Cerebellar nuclear complex (tissue), 1 donor: ENCODE measurements at places on chromosomes 3 and 15.
A peak's percentile ranks its signal among the peaks of the same experiment; 100 is the strongest.

DNA sequence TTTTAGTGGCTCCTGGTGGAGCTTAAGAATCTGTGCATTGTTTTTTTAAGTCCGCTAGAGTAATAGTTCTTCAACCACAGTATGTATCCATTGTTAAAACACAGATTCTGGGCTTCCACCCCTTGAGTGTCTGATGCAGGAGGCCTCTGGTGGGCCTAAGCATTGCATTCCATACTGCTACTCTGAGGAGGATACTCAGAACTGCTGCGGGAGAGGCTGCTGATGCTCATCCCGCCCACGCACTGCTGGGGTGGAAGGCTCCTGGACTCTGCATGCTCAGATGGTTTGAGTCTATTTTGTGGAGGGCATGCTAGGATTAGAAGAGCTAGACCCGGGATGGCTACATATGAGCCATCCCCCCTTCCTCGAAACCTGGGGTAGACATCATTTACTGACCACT, 74.4 kb downstream of the THSD4 start:
- DNase-seq: no peak

GRCh38 chr3:194748225-194748624, 62.5 kb downstream of the FAM43A start:
- no peak for DNase-seq

DNA sequence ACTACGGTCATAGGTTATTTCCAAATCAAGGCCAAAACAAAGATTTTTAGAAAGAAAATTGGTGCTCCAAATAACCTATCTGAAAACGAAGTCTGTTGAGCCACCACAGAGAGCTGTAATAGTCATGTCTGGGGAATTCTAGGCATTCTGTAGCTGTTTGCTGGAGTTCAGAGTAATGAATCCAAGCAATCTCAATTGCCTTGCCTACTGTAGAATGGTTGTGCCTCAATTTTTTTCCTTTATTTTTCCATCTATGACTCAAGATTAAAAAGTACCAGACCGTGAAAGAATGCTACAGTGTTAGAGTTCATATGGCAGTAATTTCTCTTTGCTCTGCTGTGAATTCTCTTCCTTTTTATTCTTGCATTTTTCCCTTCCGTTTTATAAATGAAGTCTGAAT, 1007.2 kb upstream of the ALCAM start:
- DNase-seq: no peak

DNA sequence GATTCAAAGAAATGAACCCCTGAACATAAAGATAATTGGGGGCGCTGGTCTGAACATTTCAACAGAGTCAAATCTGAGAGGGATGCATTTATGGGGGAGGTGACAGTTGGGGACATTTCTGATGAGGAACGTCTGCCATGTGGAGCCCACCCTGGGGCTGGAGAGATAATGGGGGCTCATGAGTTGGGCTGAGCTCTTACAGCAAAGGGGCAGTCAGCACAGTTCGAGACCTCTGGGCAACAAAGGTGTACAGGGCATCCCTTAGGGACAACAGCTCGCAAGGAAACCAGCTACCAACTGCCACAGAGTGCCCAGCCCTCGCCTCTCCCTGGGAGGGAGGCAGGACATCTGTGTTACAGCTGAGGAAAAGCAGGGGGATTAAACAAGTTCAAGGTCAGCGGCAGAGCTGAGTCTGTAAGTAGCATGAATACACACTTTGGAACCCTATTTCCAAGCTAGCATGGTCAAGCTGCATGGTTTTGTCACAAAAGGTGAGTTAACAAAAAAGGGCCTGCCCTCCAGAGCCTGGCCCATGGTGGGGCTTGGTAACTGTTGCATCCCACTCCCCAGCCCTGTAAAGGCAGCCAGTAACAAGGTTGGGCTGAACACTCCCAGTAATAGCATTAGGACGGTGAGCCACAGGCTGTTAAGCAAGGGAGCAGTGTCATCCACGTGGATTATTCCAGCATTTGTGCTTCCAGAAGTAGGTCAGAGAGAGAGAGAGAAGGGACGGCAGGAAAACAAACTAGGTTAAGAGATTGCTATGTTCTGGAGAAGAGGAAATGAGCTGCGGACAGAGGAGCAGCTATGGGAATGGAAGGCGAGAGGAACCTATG, 4.3 kb downstream of the GNB5 start:
- peak; percentile 58 for DNase-seq

GRCh38 chr3:158098309-158098639, 7.9 kb downstream of the SHOX2 start:
- DNase-seq: no peak

DNA sequence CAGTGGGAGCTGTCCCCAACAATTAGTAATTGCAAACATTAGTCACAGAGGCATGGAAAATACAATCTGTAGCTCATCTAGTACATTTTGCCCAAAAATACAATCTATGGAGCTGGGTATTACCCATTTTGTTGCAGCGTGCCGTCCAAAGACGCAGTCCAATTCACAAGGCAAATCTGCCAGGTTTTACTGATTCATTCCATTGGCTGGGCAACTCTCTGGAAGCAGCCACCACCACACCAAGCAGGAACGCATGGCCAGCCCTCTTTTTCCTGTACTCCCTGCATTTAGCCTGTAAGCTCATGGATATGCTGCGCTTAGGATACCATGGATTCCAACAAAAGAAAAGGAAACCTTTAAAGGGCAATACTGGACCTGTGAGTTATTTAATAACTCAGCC, 60.5 kb upstream of the ARRDC4 start:
- DNase-seq: no peak

DNA sequence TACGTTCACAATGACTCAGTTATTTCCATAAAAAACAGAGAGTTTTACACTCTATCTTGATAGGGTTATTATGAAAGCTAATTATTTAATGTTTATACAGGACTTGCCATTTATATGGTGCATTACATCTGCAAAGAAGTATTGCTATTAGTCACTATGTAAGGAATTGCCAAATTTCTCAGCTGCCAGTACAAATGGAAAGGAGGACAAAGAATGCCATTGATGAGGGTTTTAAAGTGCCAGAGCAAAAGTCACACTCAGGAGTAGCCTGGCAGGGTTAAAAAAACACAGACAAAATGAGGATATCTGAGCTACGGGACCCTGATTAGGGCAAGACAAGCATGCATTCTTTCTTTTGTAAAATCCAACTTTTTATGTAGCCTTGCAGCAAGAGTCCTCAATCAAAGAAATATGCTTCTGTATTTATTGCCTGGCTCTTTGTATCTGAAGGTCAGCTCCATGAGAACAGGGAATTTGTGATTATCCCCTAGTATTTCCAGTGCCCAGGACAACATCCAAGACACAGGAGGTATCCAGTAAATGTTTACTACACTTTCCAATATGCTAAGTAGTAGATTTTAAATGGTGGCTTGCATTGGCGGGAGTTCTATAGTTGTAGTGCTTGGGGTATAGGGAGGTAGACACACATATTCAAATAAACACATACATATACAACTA, 1013.6 kb downstream of the ROBO1 start:
- no peak for DNase-seq

DNA sequence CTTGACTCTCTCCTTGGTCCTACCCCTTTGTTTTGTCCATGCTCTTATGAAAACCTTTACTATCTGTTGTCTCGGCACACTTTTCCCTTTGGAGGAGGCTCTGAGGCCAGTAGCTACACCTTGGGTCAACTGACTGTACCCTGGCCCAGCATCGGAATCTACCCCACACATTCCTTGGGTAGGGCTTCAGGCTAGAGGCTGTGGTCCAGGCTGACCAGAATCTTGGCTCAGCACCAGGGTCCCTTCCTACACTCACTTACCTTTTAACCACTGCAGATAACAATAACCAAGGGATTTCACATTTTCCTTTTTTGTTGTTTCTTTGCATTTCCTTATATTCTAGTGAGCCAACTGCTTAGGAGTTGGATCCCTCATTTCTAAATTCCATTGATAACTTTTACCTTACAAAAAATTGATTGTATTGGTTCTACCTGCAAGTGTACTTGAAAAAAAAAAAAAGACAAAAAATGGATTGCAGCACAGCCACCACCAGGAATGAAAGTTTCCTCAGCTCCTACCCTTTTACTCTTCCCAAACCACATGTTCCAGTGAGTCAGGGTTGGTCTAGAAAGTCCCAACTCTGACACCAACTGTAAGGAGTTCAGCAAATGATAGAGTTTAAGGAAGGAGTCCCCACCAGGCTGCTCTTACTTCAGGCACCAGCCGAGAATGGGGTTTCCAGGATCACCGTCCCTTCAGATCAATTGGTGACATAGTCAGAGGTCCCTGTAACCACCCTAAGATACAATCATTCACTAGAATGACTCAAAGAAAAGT, 95.6 kb downstream of the FBLN2 start:
- DNase-seq: no peak

GRCh38 chr3:128176276-128176833, 23.1 kb downstream of the EEFSEC start:
- no peak for DNase-seq

- no peak for DNase-seq
Observed at GRCh38 chr15:80199366-80199765, 46.6 kb downstream of the FAH start.

GRCh38 chr3:142941373-142942123, 21.9 kb downstream of the PAQR9 start:
- no peak for DNase-seq

DNA sequence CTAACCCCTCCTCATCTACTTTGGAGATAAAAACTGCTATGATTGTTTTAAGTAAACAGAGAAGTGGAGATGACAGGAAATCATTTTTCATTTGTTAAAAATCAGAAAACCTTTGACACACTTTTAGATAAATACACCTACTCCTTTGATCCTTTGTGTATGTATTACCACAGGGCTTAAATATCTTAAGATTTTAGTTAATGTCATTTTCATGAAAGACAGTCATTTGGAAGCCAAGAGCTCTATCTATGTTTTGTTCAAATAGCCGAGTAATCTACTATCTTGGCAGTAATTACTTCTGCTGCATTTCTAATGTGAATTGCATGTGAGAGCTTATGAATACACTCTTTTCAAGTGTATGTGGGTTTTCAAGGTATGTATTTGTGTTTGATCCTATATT, 2.0 kb downstream of the ARPP21 start:
- DNase-seq: no peak

GRCh38 chr15:43218908-43219706, 1.7 kb downstream of the EPB42 start:
- DNase-seq: no peak

DNA sequence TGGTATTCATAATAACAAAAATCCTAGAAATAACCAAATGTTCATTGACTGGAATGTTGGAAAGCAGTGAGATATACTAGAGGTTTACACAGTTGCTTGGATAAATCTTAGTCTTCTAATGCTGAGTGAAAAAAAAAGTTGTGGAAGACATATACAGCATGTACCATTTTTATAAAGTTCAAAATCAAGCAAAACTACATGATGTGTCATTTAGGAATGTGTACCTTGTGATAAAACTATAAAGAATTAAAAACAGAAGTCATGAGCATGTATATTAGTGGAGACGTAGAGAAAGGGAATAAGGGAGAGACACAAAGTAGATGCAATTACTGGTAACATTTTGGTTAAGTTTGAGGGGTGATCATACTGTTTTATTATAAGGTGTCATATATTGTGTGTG, 45.2 kb downstream of the FBXL2 start:
- DNase-seq: no peak

GRCh38 chr3:140523600-140523999, 154.3 kb upstream of the TRIM42 start:
- DNase-seq: no peak

DNA sequence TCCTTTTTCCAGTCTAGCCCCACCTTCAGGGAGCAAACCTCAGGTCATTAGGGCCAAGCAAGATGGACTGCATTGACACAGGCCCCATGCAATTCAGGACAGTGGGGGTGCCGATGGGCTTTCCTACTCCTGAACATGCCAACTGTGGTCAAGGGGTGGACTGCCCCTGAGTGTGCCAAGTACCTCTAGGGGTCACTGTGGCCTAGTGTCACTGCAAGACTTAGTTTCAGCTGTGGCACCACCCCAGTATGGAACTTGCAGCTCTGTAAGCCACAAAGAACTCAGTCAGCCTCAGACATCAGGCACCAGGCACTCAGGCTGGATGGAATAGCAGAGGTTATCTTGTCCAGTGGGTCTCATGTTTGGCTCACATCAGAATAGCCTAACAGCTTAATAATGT, 32.3 kb downstream of the EXOG start:
- DNase-seq: no peak

DNA sequence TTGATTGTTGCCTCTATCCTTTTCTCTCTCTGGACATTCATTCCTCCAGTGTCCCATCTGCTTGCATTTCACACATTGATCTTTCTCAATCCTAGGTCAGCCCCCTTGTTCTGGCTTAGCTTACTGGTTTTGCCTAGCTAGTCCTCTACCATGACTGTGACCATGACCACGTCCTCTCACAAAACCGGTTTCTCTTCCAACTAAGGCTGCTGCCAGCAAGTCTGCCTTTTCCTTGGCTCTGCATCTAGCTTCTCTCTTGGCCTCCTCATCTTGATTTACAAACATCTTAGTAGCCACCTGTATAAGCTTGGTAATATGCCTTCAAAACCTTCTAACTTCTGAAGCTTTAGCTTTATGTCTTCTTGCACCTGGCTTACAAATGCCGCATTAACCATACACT, 167.2 kb downstream of the STXBP5L start:
- no peak for DNase-seq

- no peak for DNase-seq
Observed at GRCh38 chr3:194395212-194395611, 3.9 kb downstream of the GP5 start.

DNA sequence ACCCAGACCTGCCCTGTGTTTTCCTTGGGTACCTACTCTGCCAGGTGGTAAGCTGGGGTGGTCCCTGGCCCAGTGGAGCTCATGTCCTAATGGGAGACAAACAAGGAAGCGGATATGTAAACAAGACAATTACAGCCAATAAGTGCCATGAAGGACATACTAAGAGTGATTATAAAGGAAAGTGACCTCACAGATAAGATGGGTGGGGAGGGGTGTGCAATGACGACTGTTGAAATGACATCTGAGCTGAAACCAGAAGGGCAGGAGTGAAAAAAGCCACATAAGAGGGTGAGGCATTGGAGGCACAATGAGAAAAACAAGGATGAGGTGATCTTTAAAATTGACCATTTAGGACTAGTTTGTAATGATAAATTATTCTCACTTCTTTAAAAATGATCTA, 336.2 kb upstream of the IL12A start:
- no peak for DNase-seq

GRCh38 chr3:126556637-126557414, 1.9 kb downstream of the C3orf22 start:
- DNase-seq: no peak

DNA sequence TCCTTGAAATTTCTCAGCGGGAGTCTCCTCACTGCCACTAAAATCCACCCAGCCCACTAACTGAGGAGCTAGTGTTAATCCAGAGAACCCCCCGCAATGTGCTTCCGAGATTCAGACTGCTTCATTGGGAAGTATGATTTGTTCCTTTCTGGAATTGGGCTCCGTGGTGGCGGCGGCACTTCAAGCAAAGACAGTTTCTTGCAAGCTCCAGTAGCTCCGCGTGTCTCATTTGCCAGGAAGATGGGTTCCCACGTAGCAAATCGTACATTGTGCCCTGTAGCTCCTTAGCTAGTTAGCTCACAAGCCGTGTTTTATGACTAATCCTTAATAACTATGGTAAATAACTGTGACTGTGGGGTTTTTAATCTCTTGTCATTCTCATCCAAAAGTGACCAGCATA, 45.4 kb downstream of the SLC6A1 start:
- DNase-seq: no peak

- no peak for DNase-seq
Observed at GRCh38 chr3:59246719-59247401, 197.0 kb upstream of the CFAP20DC start.

- no peak for DNase-seq
Observed at GRCh38 chr3:126131881-126132750, 48.2 kb upstream of the SLC41A3 start.
